Thoracic aorta (tissue), 2 donors: ENCODE measurements at places on chromosomes 4 and X.

- DNase-seq: no peak
These were observed 10.0 kb upstream of the PLK4 start for GRCh38 chr4:127870688-127871087.

- no peak for DNase-seq
These were observed 67.4 kb downstream of the AFF2 start for GRCh38 chrX:148567779-148568178.

DNA sequence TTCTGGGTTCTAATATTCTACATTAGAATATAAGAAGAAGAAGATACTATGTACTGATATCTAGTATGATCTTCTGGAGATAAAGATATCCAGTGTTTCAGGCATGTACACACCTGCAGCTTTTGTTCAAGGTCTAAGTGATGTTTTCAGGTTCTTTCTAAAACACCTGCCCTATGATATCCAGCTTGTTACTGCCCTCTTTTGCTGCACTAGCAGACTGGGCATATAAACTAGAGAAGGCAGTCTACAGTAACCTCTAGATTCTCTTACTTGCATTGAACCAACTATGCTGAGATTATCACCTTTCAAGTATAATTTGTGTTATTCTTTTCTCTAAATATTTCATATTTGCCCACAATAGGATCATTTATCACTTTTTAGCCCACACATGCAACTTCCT lies 1.9 kb upstream of the FRYL start:
- no peak for DNase-seq

DNA sequence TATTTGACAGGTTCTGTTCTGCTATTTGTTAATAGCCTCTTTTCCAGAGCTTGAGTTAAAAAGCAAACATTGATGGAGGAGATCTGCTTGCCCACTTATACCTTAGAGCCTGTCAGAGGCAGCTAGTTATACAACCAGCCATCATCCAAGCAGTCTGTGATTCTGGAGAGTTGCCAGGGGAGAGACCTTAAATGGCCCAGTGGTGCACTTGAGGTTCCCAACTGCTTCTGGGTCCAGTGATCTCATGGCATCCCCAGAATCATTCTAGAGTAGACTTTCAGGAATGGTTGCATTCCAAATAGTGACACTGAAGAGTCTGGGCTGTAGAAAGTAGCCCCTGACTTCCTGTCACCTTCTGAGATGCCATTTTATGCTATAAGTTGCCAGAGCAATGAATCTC lies 160.7 kb downstream of the FHIP1A start:
- no peak for DNase-seq

DNA sequence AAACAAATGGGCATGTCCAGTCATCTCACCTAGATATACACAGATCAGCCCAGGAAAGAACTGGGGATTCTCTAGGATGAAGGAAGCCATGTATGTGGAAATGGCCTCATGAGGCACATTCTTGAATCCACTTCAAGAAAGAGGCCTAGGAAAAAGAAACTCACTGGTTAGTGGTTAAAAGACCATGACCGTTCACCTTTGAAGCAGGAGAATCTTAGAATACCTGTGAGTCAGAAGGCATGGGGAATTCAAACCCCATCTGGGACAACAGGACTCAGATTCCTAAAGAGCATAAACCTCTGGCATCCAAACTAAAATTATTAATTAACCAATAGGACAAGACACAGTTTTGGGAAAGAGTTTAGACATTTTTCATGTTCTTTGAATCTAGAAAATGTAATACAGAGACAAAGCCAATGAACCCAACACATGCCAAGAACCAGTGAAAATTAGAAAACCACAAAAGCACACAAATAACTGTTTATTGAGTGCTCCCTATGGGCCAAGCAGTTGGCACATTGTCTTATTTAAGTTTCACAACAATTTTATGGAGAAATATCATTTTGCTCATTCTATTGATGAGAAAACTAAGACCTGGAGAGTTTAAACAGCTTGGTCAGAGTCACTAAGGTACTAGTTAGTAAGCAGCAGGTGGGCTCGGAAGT lies 97.5 kb downstream of the NPNT start:
- no peak for DNase-seq

DNA sequence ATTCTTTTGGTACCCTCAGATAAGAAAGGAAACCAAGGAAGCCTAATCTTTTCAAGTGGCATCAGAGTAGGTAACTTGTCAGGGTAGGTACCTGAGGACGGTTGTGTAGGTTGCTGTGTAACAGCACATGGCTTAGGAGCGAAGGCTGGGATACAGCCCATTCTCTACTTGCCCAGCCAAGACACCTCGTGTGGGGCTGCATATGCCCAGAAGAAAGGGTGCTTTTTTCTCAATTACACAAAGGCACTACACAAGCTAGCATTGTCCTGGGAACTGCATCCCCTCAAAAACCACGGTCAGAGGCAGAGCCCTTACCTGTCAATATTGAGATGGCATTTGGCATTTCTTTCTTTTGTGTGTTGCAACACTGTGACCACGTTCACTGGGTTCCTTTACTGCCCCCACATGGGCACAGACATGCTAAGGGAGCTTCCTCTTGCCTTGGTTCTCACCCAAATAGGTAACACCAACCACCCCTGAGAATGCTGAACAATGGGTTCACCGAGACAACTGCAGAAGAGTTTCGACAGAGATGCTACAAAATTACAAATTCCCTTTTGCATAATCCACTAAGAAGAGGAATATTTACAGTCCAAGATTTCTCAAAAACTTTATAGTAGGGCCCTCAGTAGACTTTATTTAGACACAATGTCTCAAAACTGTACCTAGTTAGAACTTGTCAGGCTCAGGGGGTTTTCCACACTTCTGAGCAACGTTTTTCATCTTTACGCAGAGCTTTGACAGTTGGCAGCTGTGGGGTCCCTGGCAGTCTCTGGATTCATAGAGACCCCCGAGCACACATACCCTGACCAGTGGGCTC lies 35.8 kb upstream of the TNIP3 start:
- no peak for DNase-seq

DNA sequence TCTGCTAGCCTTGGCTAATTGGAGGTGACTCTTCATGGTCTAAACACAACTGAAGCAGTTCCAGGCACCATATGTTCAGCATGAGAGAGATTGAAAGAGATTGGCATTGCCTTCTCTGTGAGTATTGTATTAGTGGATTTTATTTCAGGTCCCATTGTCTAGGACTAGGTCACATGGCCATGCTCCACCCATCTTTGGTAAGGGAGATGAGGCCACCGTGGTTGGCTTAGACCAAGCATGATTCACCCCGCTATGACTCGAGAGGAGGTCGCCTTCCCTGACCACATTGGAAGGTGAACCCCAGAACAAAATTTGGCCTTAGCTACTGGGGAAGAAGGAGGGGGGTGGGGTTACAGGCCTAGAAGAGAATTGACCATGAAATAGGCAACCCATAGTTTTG lies 109.9 kb upstream of the BCOR start:
- peak; percentile 2 for DNase-seq

GRCh38 chr4:139208404-139208945 lies 31.5 kb upstream of the ELF2 start:
- no peak for DNase-seq

- no peak for DNase-seq
These were observed 302.7 kb downstream of the GPM6A start for GRCh38 chr4:175509320-175509719.

DNA sequence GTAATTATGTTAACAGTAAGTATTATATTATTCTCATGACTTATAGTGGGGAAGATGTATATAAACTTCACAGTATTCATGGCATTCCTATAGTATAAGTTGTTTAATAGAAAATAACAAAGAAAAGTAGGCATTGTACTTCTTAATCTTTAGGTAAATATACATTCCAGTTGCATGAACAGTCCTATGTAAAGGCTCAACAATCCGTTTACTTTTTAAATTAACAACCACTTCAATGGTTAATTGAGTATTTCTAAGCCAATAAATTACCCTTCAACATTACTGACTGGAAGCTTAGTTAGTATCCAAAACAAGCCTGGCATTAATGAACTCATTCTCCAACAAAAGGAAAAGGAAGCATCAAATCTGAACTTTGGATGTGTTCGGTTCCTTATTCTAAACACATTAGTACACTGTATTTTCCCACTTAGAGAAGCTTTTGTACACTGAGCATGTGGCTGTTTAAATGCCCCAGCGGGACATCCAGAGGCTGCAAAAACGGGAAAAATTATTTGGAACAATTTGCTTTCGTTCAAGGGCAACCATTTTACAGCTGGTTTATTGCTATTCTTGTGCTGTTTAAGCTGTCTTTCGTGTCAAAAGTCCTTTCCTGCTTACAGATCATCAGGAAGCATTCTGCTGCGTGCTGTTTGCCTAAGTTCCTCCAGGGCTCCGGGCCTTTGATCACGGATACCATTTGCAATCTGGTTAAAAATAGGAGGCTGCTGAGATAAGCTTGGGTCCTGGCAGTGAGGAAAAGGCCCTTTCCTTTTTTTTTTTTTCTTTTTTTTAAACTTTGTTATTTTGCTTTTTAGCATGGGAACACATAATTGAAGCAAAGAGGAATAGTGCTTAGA lies 460.3 kb downstream of the SPRY1 start:
- no peak for DNase-seq

- no peak for DNase-seq
These were observed 183.1 kb upstream of the GALNT7 start for GRCh38 chr4:172985552-172985951.

DNA sequence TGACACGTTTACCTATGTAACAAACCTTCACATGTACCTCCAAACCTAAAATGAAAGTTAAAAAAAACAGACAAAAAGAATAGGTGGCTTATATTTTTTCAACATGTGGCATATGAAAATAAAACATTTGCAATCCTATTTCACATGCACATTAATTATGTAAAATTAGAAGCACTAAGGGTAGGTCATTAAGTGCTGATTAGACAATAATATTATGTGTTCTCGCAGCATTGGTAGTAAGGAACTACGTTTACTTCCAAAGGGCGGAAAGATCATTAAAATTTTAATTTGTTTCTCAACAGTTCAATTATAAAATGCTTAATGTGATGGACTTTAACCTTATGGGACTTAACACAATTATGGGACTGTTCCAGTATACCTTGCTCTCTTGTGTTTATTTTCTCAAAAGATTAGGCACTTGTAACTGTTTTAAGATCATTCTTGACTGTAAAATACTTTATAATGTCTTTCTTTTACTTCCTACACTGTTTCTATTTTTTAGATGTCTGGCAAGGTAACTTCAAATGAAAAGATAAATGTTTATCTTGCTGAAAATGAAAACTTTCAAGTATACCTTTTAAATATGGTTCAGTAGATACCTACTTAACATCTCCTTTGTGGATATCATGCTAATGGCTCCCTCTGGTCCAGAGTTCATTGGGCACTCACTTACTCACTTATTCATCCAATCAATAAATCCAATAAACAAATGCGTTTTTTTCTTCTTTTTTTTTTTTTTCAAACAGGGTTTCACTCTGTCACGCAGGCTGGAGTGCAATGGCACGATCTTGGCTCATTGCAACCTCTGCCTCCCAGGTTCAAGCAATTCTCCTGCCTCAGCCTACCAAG lies 202.0 kb downstream of the ARAP2 start:
- DNase-seq: no peak

- DNase-seq: no peak
These were observed 220.4 kb downstream of the SPRY1 start for GRCh38 chr4:123616951-123617461.

- DNase-seq: no peak
These were observed 157.6 kb downstream of the RASL11B start for GRCh38 chr4:53019485-53020382.

DNA sequence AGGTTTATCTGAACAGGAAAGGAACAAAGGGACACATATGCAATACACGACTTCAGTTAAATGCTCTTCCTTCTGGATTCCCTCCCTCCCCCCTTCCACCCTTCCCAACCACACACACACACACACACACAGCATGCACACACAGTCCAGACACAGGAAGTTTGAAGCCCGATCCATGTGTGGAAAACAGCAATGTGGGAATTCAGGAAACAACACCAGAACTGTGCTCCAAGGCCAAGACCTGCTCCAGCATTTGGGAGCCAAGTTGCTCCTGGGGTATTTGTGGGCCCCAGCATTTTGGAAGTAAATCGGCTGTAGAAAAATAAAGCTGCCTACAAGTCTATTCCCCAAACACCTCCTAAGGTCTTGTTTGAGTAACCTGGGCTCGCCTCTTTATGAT lies 5.6 kb upstream of the AMOT start:
- no peak for DNase-seq

GRCh38 chrX:76657499-76657898 lies 230.0 kb downstream of the MAGEE1 start:
- DNase-seq: no peak

DNA sequence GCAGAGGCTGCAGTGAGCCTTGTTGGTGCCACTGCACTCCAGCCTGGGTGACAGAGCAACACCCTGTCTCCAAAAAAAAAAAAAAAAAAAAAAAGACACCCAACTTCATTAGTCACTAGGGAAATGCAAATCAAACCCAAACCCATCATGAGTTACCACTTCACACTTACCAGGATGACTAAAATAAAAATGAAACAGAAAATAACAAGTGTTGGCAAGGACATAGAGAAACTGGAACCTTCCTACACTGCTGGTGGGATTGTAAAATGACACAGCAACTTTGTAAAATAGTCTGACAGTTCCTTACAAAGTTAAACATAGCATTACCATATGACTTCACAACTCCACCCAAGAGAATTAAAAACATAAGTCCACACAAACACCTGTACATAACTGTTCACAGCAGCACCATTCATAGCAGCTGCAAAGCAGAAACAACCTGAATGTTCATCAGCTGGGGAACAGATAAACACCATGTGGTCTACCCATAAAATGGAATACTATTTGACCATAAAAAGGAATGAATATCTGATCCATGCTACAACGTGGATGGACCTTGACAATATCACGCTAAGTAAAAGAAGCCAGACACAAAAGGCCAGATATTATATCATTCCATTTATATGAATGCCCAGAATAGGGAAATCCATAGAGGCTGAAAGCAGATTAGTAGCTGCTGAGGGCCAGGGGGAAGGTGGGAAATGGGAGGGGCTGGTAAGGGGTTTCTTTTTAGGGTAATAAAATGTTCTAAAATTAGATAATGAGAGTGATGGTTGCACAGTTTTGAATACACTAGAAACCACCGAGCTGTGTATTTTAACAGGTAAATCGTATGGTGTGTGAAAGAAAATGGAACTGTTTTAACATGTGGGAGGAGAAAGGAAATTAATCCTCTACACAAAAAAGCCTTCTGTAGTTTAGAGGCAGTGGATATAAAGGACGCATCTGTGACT lies 18.3 kb downstream of the CD99L2 start:
- DNase-seq: no peak

DNA sequence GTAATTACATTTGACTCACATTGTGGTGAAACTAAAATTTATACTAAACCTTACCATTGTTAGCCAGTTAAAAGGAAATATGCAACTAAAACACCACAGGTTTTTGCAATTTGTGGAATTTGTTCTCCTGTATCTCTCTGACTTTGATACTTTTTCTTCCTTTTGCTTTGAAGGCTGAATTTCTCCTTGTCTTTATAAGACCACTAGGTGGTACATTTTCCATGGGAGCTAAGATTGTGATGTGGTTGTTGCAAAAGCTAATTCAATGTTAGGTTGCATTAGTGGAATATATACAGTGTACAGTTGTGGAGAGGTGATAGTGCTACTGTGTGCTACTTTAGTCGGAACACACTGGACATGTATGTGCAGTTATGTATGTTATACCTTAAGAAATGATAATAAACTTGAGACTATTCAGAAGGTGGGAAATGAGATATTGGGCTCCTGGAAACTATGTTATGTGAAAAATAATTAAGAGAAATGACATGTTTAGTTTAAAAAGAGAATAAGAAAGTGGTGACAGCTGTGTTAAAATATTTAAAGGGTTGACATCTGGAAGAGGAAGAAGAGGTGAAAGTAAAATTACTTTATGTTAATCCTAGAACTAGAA lies 70.3 kb downstream of the ARL9 start:
- no peak for DNase-seq
